Stimulated activated CD4-positive, alpha-beta T cell treated with anti-CD3 and anti-CD28 coated beads, Interleukin-12 subunit alpha, Interleukin-12 subunit beta, amount 100 ng/mL, for 48 hours (primary cell): ENCODE measurements at places on chromosomes 7 and 10.

DNA sequence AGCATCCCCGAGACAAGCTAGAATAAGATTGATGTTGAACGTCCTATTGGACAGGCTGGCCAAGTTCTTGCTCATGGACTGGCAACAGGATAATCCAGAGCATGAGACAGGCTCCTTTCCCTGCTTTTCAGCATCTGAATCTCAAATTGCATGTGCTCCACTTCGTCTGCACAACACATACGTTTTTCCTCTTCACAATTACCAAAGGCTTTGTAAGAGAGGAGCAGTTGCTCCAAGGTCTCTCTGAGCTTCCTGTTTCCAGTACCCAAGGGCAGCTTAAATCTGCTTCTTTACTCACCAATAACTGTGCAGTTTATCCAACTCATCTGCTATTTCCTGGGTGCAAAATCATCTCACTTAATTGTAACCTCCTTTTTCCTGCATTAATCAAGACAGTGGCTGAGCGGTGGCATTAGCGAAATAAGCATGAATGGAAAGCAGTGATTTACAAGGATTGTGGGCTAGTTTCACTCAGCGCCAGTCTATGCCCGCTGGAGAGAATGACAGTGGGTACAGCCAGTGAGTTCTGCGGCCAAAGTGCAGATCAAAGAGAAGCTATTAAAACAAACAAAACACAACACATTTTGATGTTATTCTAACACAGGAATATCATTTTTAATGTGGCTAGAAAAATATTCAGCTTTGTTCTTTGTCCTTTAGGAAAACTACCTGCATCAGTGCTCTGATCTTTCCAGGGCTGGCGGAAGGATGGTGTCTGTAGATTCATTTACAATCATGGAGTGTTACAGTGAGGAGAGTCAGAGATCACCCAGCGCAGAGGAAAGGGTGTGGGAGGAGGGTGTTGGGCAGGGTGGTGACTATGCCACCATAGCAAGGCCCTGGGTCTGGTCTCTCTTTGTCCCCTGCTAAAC lies 79.8 kb downstream of the CHN2 start:
- no peak for DNase-seq

DNA sequence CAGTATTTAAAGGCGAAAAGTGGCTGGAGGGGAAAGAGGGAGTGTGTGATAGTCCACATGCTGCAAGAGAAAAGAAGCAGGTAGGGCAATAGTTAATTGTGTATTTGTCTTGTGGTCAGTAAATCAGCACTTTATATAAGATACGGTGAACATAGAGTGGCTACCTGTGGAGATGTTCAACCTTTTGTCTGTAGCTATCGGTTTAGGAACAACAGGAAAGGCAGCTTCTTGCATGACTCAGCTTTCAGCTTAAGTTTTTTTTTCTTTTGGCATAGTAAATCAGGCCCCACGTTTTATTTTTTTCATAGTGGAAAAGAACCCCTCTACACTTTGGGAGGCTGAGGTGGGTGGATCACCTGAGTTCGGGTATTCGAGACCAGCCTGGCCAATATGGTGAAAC lies 14.2 kb upstream of the MTPN start:
- no peak for DNase-seq

DNA sequence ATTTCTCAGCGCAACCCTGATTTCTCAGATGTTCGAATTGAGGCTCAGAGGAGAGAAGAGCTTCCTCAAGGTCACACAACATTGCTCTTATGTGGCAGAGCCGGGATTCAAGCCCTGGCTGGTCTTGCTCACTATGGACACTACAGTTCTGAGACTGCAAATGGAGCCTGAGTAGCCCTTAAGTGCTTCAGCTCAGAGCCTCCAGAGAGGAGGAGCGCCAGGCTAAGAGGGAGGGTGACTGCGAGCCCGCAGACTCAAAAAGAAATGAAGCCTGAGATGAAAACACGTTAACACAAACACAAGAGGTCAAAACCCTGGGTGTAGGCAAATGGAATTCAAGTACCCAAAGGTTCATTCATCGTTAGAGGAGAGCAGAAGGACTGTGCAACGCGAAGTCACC lies 13.9 kb downstream of the ARHGAP22 start:
- DNase-seq: no peak

DNA sequence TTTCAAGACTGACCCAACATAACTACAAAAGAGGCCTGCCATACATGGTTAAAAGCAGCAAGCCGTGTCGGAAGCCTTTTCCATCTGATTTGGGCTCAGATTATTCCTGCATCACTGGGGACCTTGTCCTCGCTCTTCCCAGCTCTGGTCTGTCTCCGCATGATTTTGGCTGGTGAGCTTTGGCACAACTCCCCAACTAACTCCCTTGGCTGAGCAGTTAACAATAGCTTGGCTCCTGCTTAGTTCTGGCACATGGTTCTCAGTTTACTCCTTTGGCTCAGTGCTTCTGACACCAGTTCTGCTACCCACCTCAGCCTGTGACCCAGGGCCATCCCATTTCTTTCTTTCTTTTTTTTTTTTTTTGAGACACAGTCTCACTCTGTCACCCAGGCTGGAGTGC lies 17.0 kb downstream of the AGK start:
- no peak for DNase-seq

DNA sequence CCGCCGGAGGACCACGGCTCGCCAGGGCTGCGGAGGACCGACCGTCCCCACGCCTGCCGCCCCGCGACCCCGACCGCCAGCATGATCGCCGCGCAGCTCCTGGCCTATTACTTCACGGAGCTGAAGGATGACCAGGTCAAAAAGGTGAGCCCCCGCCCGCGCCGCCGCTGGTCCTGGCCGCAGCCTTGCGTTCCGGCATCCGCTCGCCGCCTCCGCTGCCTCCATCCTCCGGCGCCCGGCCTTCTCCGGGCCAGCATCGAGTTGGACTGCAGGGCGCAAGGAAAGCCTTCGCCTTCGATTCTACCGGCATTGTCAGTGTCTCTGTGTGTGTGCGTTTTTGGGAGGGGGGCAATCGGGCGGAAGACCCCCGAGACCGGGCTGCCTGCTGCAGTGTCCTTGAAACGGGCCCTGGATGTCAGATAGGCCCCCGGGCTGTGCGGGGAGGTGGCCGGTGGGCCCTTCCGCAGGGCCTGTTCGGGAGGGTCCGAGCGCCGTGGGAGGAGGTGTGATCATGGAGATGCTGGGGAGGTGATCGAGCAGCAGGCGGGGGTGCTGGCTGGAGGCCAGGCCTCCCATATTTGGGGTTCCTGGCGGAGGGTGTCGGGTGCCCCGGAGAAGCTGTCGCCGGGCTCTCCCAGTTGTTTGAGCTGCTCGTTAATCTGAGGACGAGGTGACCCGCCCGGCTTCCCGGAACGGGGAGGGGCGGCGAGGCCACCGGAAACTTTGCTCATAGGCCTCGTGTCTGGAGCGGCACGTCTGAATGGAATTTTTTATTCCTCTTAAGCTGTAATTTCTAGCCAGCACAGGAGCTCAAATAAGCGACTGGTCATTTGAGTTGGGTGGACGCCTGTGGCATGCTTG lies 40.8 kb downstream of the HK1 start:
- DNase-seq: peak; percentile 70

DNA sequence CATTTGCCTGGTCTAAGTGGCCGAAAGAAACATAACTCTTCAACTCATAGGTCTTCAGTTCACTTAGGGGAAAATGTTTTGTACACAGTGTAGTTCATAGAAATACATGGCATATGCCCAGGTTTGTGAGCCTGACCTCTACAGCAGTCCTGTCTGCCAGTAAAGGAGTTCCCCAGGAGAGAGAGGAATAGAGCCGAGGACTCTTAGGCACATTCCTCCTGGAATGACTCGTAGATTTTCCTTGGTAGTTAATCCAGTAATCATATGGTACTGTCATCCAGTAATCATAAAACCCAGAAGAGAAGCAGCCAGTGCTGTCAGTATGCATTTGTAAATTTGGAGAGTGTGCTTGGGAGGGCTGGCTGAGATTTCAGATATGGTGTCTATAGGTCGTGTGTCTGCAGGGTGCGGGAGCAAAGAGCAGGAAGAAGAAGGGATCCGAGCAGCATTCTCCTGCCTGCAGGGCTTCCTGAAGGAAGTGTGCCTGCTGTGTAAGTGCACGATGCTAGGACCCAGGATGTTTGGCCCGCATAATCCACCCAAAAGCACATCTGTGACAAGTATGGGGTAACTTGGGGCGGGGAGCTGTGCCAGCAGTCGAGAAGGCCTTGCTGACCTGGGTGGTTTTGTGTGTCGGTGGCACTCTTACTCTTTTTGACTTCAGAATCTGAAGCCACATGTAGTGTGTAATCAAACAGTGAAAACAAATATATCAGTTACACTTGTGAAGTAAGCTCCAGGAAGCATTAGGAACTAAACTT lies 13.9 kb downstream of the EIF4H start:
- no peak for DNase-seq

- no peak for DNase-seq
These were observed 199.8 kb upstream of the LYZL1 start for GRCh38 chr10:29089091-29089490.

DNA sequence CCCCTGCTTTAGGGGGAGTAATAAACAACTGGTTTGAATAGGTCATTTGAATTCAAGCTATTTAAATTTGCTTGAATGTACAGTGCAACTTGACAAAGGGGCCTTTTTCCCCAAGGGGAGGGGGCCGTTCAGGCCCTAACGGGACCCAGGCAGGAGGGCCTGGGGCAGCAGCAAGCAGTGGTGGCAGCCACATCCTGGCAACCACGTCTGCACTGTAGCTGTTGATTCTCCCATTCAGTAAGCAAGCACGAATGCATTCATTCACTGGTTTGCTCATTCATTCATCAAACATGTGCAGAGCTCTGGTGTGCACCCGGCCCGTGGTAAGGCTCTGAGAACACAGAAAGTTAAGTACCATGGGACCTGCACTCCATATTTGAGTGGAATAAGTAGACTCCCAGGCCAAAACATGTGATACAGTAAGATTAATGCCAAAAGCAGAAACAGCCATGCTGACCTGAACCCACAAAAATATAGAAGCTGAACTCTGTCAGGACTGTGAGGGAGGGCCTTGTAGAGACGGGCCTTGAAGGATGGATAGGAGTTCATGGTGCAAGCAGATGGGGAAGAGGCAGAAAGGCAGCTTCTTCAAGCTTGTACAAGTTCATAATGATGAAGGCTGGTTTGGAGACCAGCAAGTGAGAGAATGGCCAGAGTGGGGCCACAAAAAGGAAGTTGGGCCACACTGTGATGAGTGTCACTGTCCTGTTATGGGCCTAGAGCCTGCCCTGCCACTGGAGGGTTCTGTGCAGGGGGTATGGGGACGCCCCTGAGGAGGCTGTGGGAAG lies 29.3 kb upstream of the C10orf53 start:
- no peak for DNase-seq

DNA sequence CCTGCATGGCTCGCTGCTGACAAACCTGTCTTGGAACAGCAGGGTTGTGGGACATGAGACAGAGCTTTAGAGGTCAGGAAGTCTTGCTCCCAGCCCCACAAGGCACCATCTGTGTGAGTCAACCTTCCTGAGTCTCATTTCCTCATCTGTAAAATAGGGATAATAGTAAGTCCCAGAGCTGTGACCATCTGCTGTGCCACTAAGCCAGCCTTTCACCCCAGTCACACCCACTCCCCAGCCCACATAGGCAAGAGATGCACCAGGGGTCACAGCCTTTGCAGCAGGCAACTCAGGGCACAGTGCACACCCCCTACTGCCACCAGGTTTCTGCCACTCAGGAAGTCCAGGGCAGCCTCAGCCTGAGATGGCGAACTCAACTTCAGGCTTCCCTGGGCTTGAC lies 29.4 kb upstream of the CDH23 start:
- DNase-seq: no peak

DNA sequence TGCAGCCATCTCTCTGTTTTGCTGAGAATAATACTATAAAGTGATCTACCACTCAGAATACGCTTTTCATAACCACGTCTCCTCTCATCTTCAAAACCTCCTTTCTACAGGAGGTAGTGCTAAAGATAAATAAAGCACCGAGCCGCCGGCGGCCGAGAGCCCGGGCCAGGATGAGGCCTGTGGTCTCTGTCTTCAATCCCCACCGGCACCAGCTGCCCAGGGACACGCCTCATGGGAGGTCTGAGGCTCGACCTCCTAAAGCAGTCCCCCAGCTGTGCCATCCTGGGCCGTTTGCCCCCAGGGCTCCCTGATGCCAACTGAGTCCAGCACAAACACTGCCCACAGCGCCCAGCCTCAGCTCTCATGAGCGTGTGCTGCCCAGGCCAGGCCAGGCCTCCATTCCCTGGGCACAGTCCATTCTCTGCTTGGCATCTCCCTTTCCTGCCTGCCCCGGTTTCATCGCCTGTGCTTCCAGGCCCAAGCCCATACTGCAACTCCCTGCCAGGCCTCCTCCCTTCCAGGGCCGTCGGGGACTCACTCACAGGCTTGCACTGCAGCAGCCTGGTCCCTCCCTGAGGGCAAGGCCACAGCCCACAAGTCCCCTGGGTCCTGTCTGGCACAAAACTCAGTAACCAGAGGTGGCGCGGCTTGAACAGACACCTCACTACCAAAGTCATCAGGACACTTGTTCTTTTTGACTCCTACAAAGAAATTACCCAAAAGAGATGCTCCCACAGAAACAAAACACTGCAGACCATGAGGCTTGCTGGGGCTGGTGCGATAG lies 2.5 kb downstream of the INTS1 start:
- DNase-seq: no peak

DNA sequence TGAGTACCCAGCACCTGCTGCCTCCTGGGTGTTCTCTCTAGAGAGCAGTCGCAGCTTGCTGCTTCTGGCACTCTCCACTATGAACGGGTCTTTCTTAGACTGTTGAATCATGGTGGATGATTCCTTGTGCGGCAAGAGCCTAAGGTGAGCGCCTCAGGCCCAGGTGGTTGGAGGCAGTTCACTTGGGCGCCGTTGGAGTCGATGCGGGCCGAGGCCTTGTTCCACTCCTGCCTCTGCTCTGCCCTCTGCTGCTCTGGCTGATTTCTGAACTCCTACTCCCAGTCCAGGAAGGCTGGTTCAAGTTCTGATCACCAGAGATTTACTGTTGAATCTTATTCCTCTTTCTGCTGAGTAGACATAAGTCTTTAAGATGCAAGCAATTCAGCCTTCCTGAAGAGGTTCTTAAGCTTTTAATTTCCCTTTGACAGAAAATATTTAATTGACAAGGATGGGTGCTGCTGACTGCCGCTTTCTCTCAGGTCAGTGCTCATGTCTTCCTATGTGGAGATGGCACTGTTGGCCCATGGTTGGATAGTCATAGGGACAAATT lies 10.4 kb downstream of the YKT6 start:
- no peak for DNase-seq

GRCh38 chr7:101669307-101669706 lies 40.2 kb upstream of the MYL10 start:
- DNase-seq: no peak

DNA sequence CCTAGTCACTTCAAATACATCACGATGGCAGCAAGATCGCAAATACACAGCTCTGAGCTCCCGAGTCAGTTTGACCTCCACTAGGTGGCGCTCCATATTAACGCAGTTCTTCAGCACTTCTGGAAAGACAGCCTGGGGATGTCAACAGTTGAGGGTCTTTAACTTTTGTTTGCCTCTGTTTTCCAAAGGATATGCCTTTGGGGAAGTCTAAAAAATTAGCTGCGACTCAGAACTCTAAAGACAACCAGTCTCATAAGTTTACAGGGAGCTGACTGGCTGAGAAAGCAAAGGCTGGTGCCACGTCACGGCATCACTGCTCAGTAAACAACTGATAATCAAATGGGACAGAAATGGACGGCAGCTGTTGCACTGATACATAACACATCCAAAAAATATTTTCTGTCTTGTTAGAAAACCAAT lies 458.8 kb downstream of the SORCS1 start:
- DNase-seq: peak; percentile 8
